Urothelium cell line (cell line): ENCODE measurements at places on chromosomes 16 and 17.

- no peak for DNase-seq
Observed at GRCh38 chr17:61619493-61619892, 28.5 kb upstream of the NACA2 start.

DNA sequence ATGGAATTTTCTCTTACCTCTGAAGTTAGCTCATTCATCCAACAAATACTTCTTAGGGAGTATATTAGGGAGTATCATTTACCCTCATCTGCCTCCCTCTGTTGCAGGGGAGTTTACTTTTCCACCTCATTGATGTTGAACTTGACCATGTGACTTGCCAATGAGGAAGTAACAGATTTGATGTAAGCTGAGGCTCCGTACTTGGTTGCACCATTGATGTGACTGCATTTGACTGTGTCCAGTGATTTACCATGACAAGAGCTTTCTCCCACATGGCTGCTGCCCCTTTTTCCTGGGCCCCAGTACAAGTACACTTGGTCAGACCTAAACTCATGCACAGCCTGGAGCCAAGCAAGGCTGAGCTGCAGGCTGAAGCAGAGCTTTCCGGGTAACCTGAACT, 81.6 kb upstream of the HS3ST2 start:
- DNase-seq = no peak

GRCh38 chr16:71854369-71854948, 8.7 kb downstream of the ATXN1L start:
- DNase-seq = no peak

DNA sequence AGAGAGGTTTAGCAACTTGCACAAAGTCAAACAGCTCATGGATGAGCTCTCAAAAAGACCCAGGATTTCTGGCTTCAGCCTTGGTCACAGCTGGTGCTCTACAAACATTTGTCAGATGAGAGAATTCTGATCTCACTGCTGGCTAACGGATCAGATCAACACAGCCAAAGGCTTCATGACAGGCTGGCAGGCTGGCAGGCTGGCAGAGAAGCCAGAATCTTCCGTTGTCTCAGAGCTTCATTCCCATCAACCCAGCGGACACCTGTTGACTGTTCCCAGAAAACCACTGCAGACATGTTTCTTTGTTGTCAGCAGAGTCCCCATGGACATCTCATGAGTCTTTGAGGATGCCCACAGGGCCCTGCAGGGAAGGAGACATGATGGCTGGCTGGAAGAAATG, 303.8 kb upstream of the ASIC2 start:
- no peak for DNase-seq

- DNase-seq = no peak
Observed at GRCh38 chr17:78729641-78730040, 52.4 kb downstream of the CYTH1 start.

DNA sequence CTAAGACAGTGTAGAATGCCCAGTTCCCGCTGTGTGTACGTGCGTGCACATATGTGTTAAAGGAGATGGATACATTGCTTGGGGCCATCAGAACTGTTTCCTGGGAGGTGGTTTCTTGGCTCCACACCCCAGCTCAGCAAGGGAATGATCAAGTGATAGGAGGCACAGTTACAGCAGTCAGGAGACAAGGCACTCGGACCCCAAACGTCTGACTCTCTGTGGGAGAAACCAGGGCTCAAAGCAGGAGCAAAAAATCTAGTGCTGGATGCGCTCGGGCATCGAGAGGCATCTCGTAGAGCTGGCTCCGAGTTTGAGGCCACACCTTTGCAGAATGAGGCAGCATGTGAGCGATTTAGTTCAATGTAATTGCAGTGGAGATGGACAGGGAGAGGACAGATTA, 71.9 kb downstream of the RBBP6 start:
- no peak for DNase-seq

DNA sequence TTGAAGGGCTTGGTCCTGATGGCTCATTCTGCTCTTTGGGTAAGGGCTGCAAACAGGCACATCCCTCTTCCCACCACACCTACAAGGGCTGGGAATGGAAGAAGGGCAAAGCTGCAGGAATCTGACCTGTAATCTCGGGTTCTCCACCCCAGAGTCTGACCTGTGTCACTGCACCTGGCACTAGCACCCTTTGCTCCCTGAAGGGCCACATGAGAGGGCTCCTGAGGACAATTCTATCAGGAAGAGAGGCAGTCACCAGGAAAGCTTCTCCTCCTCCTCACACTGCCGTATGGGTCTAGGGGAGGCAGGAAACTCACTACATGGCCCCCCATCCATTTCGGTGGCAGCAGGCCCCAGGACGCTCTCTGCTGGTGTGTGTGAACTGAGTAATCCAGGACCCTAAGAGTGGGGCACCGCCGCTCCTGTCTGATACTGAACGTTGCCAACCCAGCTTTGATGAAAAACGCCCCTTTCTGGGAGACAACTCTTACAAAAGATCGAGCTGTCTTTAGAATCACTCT, 26.4 kb downstream of the TTLL6 start:
- DNase-seq = no peak

DNA sequence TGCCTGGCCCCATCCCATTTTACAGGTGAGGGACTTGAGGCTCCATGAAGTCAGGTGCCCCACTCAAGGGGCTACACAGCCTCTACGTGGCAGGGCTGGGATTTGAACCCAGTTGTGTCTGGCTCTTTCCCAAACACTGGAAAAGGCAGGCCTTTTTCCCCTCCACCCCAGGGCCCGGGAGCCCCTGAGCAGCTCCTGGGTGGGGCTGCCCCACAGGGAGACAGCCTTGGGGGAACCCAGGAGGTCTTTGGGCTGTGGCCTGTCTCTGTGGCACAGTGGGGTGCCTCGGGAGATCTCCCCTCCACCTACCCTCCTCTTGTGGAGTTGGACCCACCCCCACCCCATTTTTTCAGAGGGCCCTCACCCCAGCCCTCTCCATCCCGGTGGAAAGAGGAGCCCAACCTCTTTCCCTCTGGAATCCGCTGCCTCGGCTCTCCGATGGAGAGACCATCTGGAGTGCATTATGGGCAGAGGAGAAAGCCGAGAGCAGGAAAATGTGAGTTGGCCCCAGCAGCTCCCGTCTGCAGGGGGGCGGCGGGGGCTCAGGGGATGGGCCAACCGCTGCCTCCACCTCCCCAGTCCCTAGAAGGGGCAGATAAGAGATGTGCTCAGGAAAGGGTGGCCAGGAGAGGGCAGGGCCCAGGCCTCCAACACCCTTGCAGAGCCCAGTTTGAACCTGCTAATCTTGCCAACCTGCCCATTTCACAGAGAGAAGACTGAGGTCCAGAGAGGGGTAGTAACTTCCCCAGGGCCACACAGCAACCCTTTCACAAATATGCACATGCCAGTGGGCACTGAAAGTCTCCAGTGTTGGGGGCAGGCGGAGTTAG, 15.4 kb upstream of the TMEM92 start:
- DNase-seq = no peak

DNA sequence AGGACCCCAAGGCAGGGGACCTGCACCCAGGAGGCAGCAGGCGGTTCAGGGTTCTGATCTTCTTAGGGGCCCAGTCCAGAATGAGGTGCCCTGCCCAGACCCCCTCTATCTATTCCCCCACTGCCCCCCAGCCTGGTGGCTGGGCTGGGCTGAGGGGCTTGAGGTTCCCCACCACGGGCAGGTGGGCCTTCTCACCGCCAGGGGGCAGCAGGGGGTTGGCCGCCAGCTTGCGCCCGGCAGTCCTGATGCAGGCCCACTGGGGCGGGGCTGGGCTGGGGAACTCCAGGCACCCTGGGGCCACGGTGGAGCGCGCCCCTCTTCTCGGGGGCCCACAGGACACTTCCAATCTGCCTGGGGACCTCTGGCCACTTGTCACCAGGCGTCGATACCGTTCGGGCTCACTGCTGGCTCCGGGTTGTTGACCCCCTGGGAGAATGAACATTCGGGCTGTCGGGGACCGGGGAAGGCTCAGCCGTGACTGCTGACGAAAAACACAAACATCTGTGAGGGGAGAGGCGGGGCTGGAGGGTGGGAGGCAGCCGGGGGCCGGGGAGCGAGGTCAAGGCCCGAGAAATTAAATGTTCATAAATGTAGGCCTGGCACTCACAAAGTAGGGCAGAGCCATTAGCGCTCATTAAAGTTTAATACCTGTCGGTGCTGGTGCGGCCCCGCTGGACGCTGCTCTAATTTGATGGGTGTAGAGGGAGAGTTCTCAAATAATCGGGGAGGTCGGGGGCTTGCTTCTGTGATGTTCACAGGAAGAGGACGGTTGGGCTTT, 219.3 kb upstream of the GSE1 start:
- peak; percentile 56 for DNase-seq

DNA sequence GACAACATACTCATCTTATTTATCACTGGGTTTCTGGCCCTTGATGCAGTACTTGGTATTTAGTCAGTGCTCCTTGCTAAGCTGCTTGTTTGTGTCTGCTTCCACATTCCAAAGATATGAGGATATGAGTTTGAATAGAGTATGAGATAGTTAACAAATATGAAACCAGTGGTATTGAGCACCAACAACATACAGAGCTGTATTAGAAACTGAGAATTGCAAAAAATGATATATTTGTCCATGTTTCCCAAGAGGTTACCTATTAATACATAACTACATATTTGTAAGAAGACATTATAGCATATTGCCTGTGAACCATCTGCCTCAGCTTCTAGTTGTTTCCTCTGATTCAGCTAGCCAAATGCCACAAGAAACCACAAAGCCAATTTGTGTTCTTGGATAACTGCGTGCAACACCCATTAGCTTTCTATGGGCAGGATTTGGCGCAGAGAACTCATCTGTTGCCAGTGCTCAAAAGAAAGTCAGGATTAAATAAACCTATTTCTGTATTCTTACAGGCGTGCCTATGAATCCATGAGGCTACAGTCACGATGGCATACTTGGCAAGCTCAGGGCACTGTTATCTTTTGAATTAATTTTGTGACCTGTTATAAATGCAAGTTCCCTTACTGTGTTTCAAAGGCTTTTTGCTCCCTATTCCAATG, 194.4 kb downstream of the MAP2K6 start:
- peak; percentile 65 for DNase-seq

DNA sequence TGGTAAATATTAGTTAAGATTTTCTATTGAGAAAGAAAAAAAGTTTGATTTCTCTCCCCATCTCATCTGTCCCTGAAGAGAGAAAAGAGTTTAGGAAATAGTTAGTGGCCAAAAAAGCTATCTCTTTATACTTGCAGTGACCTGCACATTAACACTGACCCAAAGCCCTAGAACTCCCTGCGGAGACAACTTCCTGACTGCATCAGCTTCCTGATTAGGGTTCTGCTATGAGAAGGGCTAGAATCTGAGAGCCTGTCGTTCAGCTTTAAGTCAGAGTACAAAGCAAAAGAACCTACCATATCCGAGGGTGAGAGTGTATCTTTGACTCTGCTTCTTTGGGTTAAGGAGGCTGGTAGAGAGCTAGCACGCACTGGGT, 24.7 kb downstream of the LIMD2 start:
- DNase-seq = no peak

GRCh38 chr17:62681061-62681938, 53.8 kb downstream of the MRC2 start:
- DNase-seq = no peak
